ENCODE measurements at places on chromosomes 12 and 14.

- no peak for DNase-seq
Observed at GRCh38 chr12:56031987-56032386, 9.7 kb upstream of the RPS26 start.

- no peak for DNase-seq
Observed at GRCh38 chr12:26043135-26044006, 81.5 kb downstream of the BHLHE41 start.

DNA sequence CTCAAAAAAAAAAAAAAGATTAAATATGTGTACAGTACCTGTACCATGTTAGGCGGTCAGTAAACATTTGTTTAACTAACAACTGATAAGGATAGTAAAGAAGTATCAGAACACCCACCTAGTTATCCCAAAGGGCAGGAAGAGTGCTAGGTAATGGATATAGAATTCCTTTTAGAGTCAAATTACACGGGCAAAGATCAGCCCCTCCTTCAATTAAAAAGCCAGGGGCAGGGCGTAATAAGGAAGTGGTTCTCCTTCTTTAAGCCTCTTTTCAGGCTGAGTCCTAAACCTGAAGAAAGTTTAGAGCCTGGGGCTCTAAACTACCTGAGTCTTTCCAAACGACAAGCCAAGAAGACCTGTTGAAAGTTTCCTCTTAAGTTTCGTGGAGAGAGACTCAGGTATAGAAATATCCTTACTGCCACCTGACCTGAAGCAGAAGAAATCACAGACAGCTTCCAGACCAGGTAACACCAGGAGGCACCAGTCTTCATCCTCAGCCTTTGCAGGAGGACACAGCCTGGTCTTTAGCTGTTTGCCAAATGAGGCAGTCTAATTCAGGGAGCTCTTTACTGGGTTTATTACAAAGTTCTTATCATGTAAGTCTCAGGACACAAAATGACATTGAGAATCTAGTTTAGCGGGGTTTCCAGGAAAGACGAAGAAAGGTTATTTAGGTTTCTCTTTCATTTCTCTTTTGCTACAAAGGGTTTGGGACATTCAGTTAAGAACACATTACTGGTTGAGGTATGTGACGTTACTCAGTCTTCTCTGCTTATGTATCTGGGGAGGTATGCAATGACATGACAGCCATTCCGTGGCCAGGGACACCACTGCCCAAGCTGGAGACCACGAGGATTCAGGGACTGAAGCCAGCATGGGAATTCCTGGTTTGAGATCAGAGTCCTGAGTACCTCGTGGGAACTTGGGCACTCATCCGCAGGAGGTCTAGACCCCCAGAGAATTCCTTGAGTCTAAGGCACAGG is at the start of gene BCL2L14:
TSS of gene BCL2L14 (plus strand) at position 266 of the 983 bp plus-strand sequence. CDS start 8,367 bp downstream, outside the sequence.
- DNase-seq, result no peak

GRCh38 chr14:99497341-99497740 is 16.1 kb downstream of the CCNK start:
- DNase-seq, result no peak

DNA sequence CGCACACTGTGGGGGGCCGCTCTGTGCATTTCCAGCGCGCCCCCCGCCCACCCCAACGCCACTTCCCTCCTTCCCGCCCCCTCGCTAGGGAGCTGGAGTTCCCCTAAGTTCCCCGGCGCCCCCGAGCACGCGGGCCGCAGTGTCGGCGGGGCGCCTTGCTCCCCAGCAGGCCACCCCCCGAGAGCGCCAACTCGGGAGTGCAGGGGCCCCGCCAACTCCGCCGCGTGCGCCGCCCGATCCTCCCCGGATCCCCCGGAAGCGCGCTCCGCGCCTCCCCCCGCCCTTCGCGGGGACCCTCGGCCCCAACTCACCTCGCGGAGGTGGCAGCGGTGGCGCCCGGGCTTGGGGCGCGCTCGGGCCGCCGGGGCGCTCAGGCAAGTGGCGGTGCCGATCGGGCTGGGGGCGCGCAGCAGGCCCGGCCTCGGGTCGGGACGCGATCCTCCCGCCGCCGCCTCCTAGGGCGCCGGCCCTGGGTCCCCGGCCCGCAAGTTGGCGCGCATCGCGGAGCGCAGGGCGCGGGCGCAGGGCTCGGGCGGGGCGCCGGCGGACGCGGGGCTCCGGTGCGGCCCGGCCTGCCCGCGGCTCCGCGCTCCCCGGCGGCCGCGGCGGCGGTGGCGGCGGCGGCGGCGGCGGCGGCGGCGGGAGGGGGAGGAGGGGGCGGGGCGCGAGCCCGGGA is at the start of gene NCOR2:
TSS of gene NCOR2 (minus strand) at position 616 of the 676 bp plus-strand sequence. CDS start 72,361 bp downstream, outside the sequence.
- DNase-seq, result no peak

- DNase-seq, result no peak
Observed at GRCh38 chr14:55241673-55242072, 29.5 kb upstream of the FBXO34 start.

GRCh38 chr12:38905480-38906351 is at the start of gene CPNE8:
Gene CPNE8 (minus strand): TSS chr12:38905591. CDS start chr12:38905534, 57 bp downstream.
- DNase-seq, result no peak

- no peak for DNase-seq
Observed at GRCh38 chr14:53520078-53520928, 367.2 kb upstream of the DDHD1 start.

- no peak for DNase-seq
Observed at GRCh38 chr12:69651922-69652321, 41.2 kb upstream of the LRRC10 start.

DNA sequence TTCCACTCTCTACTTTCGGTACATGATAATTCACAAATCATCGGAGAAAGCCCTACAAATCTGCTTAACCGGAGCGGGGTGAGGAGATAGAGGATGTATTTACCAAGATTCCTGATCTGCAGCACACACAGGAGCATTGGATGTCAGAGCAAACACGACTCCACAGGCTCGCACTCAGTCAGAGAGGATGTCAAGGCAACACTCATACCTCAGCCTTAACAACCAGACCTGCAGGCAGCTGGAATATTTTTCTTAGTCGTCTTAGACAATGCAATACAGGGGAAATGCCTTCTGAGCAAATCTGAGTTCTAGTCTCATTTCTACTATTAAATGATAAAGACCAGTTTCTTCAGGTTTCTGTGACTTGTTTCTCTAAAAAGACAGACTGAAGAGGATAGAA is 159.3 kb upstream of the CPNE8 start:
- DNase-seq, result no peak

GRCh38 chr12:96397756-96398423 is 2.3 kb downstream of the CDK17 start:
- DNase-seq, result no peak

GRCh38 chr14:28603606-28604005 is 163.0 kb upstream of the FOXG1 start:
- no peak for DNase-seq

DNA sequence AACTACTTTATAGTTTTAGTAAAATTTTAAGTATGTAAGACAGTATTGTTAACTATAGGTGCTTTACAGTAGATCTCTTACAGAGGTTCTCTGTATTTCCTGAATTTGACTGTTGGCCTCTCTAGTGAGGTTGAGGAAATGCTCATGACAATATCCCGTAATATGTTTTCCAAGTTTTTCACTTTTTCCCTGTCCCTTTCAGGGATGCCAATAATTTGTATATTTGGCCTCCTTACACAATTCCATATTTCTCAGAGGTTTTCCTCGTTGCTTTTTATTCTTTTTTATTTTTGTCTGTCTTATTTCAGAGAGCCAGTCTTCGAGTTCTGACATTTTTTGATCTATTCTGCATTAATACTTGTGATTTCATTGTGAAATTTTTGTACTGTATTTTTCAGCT is 233.7 kb upstream of the PDE3A start:
- no peak for DNase-seq

DNA sequence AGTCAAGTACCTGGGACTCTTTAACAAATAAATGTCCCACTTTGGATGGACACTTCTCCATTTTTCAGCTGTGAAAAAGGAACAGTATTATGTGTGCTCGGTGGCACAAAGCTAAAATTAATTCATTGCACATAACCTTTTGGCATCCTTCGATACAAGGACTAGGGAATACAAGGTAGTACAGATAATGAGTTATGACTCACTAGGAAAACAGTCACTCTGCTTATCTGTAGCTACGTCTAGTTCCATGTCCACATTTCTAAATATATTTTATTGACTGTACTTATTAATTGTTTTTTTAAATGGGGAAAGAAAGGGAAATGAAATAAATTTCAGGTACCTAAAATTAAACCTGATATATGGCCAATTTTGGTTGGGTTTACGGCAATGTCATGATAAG is 35.2 kb upstream of the RIC8B start:
- DNase-seq, result no peak

- no peak for DNase-seq
Observed at GRCh38 chr12:89041078-89041477, 311.2 kb downstream of the DUSP6 start.

DNA sequence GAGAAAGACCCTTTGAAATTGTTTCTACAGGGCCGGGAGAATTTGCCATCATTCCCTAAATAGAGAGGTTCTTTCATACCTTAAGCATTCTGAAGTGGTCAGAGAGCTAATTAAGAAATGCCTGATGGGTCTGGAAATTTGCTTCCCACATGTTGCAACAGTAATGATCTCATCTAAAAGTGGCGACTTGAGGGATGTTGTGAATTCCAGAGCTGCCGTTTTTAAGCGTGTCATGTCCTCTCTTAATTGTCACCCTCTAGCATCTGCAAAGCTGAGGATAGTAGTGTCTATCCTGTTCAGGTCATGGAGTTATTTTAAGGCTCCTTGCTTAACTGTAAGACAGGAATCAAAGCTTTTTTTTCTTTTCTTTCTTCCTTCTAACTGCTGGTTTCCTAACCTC is 60.4 kb downstream of the FOS start:
- DNase-seq, result no peak

GRCh38 chr14:89987161-89987475 is 31.4 kb downstream of the TDP1 start:
- no peak for DNase-seq

GRCh38 chr12:12275874-12276273 is 9.0 kb upstream of the LRP6 start:
- no peak for DNase-seq

DNA sequence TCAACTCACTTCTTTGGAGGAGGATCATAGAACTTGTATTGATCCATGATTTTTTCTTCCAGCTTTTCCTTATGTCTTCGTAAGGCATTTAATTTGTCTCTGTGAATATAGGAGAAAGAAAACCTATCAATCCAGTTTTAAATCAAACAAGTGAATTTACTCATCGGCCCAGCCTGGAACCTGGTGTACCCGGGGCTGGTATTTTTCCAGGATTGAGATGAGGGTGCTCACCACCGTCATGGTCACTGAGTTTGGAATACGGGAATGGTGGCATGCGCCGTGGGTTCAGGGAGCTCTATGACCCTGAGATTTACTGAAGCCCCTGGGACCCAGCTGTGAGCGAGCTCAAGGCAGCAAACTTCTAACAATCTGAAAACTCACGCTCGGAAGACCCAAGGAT is 46.5 kb upstream of the GPR68 start:
- no peak for DNase-seq

- no peak for DNase-seq
Observed at GRCh38 chr14:34502001-34502400, 37.5 kb downstream of the EAPP start.

DNA sequence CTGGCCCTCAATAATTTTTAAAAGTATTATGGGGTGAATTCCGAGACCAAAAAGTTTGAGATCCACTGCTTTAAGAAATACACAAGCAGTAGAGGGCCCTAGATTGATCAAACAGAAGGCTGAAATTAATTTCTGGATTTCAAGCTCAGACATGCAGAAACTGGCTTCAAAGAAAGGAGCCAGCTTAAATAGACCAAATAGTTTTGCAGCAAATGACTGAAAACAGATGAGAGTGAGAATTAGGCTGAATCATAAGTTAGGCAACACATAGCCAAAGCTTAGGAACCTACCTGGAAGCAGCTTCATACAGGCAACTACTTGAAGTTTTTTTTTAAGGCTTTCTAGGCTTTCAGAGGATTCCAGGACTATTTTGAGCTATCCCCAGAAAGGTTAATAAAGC is 12.4 kb downstream of the ATF7 start:
- no peak for DNase-seq

DNA sequence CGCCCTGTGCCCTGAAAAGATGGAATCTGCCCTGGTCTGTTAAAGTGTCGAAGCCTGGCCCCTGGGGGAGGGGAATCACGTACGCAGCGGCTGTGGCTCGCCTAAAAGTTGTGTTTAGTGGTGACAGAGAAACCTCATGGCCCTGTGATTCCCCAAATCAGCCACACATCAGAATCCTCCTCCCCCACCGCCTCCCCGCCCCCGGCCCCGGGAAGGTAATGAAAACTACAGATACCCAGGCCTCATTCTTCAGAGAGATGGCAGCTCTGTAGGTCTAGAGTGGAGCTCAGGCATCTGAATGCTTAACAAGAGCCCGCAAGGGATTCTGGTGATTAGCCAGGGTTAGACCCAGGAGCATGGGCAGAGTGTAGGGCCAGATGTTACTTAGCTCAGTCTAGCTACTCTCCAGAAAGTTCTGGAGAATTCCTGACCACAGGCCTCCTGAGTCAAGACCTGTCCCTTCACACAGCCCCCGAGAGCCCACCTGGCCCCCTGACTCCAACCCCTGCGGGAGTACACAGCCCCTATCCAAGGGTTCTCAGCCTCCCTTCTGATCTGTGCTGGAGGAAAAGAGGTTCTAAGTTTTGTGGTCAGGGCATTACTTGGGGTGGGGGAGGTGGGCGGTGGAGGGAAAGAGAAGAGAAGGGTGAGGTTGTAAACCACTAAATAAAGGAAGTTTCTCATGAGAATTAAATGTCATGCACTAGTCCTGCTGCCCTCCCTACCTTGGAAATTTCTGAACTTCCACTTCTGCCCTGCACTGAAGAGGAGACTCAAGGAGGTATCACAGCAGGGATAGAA is 114.8 kb downstream of the PLXNC1 start:
- DNase-seq, result no peak

GRCh38 chr14:67577909-67578749 is 21.9 kb downstream of the PIGH start:
- no peak for DNase-seq

- no peak for DNase-seq
Observed at GRCh38 chr14:23513818-23514643, 37.5 kb downstream of the ZFHX2 start.
